ENCODE measurements at places on chromosomes 13 and 19.

GRCh38 chr13:29510651-29511084 lies 84.8 kb downstream of the SLC7A1 start:
- peaks cover 21% of the 10 kb centered on the region for H3K36me3 ChIP-seq
- no peaks in the 10 kb centered on the region for H3K27me3 ChIP-seq
- DNase-seq, result no peak
- no peak overlapping the region for H3K4me3 ChIP-seq

DNA sequence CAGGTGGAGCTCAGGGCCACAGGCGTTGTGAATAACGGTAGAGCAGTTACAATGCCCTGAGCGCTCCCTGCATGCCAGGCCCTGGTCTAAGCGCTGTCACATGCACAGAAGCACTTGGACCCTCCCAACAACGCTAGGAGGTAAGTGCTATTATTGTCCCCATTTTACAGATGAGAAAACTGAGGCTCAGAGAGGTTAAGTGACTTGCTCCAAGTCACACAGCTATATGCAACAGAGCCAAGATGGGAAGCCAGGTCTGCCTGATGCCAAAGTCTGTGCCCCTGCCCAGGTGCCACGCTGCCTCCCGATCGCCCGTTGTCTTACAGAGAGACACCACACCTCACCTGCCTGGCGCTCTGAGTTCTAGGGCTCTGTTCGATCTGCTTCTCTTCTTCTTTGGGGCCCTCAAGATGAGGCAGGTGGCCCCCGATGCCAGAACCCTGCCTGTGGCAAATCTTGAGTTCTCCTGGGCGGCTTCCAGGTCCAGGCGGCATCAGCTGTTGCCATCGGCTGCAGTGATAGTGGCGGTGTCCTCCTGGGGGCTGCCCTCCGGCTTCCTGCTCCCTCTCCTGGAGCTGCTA lies 20.0 kb downstream of the YIPF2 start:
- no peaks in the 10 kb centered on the region for H3K4me1 ChIP-seq
- no peaks in the 10 kb centered on the region for H3K27me3 ChIP-seq
- no peaks in the 10 kb centered on the region for H3K36me3 ChIP-seq
- no peak overlapping the region for H3K27ac ChIP-seq
- DNase-seq, result no peak

- H3K4me1 ChIP-seq, result peaks cover 16% of the 10 kb centered on the region
- H3K36me3 ChIP-seq, result no peaks in the 10 kb centered on the region
- DNase-seq, result no peak
These were observed 1.4 kb downstream of the BRD4 start for GRCh38 chr19:15330801-15331418.

DNA sequence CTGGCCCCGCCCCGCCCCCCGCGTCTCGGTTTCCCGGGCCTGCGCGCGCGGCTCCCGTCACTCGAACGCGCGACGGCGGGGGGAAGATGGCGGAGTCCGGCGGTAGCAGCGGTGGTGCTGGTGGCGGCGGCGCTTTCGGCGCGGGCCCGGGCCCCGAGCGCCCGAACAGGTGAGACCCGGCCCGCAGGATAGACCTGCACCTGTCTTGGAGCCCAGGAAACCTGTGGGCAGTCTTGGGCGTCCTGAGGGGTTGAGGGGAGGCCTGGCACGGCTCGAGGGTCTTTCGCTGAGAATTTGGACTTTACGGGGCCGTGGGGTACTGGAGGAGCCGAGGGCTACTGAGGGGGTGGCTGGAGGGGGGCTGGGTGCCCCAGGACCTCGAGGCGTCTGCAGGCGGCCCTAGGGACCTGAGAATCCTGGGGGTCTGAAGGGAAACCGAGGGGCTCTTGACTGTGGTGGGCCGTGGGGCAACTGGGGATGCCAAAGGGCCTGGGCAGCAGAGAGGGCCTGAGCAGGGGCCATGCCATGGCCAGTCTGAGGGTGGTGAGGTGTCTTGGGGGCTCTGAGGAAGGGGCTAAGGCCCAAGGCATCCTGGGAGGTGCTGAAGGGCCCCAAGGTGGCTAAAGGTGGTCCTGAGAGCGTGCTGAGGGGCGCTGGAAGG lies at the start of gene KLHL26:
KLHL26 (plus strand) TSS at position 60 of the 661 bp plus-strand sequence; CDS start at position 87, 27 bp downstream.
- peak within 1 kb of the TSS; percentile 80 for H3K27ac ChIP-seq
- H3K36me3 ChIP-seq, result no peaks in the 10 kb centered on the region
- peaks cover 10% of the 10 kb centered on the region for H3K4me1 ChIP-seq
- DNase-seq, result no peak

DNA sequence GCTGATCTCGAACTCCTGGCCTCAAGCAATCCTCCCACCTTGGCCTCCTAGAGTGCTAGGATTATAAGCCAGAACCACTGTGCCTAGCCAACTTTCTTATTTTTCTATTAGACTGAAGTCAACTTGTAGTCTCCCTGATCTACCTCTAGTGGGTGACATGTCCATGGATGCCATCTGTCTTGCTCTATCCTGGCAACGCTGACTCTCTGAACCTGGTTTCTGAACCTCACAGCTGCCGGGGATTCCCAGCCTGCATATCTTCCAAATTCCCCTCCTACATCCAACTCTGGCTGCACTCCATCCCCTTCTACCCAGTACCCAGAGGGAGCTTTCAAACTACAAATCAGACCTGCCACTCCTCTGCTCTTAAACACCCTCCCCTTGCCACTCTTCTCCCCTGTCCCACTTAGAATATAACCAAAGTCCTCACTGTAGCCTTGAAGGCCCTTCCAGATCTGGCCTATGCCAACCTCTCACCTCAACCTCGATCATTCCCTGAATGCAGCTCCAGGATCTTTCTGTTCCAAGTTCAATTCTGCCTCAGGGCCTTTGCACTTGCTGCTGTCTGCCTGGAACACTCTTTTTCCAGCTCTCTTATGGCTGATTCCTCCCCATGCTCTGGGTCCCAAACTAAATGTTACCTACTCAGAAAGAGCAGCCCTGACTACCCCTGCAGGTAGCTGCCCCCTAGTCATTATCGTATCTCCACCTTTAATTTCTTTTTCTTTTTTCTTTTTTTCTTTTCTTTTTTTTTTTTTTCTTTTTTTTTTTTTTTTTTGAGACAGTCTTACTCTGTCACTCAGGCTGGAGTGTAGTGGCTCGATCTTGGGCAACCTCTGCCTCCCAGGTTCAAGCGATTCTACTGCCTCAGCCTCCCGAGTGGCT lies 2.2 kb downstream of the CLIP3 start:
- H3K36me3 ChIP-seq, result no peaks in the 10 kb centered on the region
- DNase-seq, result no peak
- H3K4me3 ChIP-seq, result no peak overlapping the region
- H3K27ac ChIP-seq, result no peak overlapping the region

DNA sequence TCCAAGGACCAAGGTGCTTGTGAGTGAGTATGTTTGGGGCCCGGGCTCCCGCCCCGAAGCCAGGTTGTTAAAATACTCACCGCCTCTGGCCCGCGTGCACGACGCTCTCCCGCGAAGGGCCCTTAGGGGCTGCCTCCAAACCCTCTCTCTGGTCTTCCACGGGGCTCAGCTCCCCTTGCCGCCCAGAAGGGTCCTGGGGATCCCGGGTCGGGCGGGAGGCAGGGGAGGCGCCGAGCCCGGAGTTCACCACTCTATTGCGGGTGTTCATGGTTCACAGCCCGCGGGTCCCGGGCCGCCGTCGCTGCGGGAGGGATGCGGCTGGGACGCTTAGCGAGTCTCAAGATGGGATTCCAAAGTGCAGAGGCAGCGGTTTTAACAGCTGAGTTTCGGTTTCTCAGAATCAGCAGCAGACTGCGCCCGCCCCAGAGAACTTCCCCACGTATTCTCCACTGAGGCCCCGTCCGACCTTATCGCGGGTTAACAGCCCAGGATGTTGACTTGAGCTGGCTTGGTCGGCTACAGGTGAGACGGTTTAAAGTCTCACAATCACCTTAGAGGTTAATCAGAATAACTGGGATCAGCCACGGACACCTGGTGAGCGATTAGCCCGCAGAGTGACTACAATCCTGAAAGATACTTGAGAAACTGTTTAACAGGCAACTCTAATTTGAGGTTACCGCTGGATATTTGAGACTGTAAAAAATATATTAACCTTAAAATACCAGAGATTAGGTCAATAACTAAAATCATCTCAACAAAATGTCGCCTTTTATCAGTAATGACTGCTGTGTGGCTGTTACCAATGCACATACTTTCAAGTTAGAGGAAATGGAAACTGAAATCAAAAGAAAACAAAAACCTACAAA lies at the start of gene EPSTI1:
EPSTI1 (minus strand) TSS at position 344 of the 866 bp plus-strand sequence; CDS start at position 268, 76 bp downstream.
- peak; percentile 92 for DNase-seq
- H3K27me3 ChIP-seq, result no peaks in the 10 kb centered on the region
- H3K36me3 ChIP-seq, result no peaks in the 10 kb centered on the region
- H3K4me1 ChIP-seq, result peaks cover 18% of the 10 kb centered on the region

DNA sequence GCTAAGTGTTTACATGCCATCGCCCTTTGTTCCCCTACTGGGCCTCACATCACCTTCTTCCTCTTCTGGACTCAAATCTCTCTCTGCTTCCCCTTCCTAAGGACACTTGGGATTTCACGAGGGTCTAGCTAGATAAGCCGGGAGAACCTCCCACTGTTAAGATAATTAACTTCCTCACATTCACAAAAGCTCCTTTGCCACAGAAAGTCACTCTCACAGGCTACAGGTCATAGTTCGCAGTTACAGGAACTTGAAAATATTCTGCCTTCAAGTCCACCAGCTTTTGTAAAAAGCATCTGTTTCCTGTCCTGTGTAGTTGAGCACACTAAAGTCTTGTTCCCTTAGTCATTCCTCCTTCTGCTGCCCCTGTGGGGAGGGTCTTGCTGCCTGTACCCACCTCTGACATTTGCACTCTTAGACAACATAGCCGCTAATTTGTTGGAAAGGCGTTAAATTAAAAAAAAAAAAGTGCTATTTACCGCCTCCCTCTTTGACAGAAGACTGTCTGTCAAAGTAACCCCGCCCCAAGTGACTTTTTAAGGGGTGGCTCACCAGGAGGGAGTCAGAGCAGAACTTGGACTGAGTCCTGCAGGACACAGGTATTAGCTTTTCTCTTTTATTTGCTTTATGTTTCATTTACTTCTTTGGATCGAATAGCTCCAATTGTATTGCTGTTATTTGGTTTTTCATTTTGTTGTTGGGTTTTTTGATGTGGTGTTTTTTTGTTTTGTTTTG lies 26.8 kb upstream of the CEACAM21 start:
- H3K36me3 ChIP-seq, result no peaks in the 10 kb centered on the region
- H3K27me3 ChIP-seq, result no peaks in the 10 kb centered on the region
- H3K27ac ChIP-seq, result peak overlapping the region; percentile 76
- peaks cover 7% of the 10 kb centered on the region for H3K4me1 ChIP-seq
- peak; percentile 91 for DNase-seq

DNA sequence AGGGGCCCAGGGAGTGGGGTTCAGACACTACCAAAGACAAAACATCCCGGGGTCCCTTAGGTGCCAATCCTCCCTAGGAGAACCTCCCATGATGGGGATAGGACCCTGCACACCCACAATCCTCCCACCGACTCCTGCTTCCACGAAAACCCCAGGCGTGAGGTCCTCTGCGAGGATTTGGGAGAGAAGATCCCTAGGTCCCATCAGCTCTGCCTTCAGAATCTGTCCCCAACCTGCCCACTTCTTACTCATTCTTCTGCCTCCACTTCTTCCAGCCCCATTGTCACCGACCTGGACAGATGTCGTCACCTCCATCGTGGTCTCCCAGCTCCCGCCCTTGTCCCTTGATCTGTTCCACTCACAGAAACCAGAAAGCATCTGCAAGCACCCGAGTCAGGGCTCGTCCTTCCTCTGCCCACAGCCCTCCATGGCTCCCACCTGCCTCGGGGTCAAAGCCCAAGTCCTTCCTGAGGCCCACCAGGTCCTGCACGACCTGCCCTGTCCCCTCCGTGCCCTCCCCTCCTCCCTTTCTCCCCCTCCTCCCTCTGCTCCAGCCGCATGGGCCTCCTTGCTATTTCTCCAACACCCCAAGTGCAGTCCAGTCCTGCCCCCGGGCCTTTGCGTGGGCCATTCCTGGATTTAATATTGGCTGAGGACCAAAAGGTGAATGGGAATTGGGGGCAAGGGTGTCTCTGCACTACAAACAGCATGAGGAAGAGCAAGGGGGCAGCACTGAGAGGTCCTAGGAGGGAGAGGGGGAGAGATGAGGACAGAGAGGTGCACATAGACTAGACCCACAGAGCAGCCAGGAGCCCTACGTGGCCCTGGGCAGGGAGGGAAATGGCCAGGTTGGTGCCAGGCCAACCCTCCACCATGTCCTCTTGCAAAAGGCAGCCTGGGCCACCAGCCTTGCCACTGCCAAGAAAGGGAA lies 51.3 kb downstream of the PTPRS start:
- no peak for DNase-seq
- no peak overlapping the region for H3K4me3 ChIP-seq
- H3K27ac ChIP-seq, result no peak overlapping the region
- no peaks in the 10 kb centered on the region for H3K27me3 ChIP-seq
- peaks cover 6% of the 10 kb centered on the region for H3K4me1 ChIP-seq

DNA sequence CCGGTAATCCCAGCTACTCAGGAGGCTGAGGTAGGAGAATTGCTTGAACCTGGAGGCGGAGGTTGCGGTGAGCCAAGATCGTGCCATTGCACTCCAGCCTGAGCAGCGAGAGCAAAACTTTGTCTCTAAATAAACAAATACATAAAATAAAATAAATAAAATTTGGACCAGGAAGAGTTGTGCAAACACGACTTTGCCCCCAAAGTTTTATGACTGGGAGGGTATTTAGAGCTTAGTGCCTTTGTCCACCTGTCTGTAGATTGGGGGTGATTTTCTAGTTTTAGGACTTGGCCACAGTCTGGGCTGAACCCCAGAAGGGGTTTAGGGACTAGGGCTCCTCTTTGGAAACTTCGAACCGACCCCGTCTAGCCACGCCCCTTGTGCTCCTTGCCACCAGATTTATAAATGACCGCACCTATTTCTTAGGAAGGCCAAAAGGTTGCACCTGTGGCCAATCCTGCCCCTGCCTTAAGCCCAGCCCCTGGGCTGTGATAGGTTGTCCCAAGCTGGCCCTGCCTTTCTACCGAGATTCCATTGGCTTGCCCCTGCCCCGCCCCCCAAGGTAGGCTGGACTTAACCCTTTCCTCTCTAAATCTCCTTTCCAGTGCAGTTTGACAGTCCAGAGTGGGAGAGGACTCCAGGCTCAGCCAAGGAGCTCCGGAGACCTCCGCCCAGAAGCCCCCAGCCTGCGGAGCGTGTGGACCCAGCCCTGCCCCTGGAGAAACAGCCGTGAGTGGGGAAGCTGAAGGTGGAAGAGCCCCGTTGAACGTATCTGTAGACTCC lies 5.3 kb downstream of the SHD start:
- H3K4me3 ChIP-seq, result peak overlapping the region; percentile 55
- H3K36me3 ChIP-seq, result no peaks in the 10 kb centered on the region
- H3K4me1 ChIP-seq, result peaks cover 5% of the 10 kb centered on the region
- peak overlapping the region; percentile 71 for H3K27ac ChIP-seq
- peak; percentile 88 for DNase-seq
- no peaks in the 10 kb centered on the region for H3K27me3 ChIP-seq

GRCh38 chr13:101492251-101492910 lies 39.9 kb downstream of the ITGBL1 start:
- H3K4me1 ChIP-seq, result no peaks in the 10 kb centered on the region
- no peaks in the 10 kb centered on the region for H3K27me3 ChIP-seq
- H3K27ac ChIP-seq, result no peak overlapping the region
- H3K36me3 ChIP-seq, result no peaks in the 10 kb centered on the region
- no peak overlapping the region for H3K4me3 ChIP-seq
- no peak for DNase-seq

GRCh38 chr13:74869846-74870245 lies 612.1 kb downstream of the TBC1D4 start:
- H3K27ac ChIP-seq, result no peak overlapping the region
- no peak overlapping the region for H3K4me3 ChIP-seq
- no peaks in the 10 kb centered on the region for H3K36me3 ChIP-seq
- H3K27me3 ChIP-seq, result no peaks in the 10 kb centered on the region
- DNase-seq, result no peak
- no peaks in the 10 kb centered on the region for H3K4me1 ChIP-seq

All from Peyer's patch (tissue), 4 donors.